H9 (cell line): ENCODE measurements at places on chromosomes 6 and 20.

DNA sequence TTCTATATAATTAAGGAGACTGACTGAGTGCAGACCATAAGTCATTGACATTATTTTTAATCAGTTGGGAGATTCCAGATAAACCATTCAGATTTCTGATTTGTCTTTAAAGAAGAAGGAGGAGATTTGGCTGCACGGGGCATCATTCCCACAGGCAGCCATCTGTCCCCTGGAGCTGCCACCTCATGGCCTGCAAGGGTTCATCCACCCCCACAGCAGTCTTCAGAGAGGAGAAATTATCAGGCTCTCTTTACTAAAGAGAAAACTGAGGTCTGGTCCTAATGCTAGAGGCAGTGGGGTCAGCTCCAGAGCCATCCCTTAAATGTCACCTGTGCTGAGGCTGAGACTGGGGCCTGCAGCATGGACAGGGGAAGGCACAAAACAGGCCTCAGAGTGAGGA is 501.3 kb upstream of the SULF2 start:
- no peak for DNase-seq

DNA sequence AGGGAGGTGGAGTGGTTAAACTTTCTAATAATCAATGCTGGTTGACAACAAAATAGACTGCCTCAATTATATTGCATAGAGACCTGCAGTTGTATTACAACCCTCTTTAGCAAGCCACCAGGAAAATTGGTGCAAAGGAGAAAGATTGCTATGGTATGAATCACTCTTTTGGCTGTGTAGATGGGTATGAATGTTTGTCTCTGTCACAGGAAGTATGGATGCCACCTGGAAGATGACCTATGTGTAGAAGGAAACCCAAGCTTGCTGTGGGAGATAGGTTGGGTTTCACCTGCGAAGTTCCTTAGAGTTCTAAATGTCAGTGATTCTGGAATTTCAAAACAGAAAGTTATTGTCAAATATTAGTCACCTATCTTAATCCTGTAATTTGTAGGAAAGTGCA is 134.6 kb downstream of the SOBP start:
- no peak for DNase-seq

DNA sequence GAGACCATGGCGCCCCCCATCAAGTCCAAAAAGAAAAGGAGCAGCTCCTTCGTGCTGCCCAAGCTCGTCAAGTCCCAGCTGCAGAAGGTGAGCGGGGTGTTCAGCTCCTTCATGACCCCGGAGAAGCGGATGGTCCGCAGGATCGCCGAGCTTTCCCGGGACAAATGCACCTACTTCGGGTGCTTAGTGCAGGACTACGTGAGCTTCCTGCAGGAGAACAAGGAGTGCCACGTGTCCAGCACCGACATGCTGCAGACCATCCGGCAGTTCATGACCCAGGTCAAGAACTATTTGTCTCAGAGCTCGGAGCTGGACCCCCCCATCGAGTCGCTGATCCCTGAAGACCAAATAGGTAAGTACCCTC is 41.7 kb upstream of the NAA20 start:
- DNase-seq = no peak

GRCh38 chr6:32501016-32501415 is 29.1 kb downstream of the HLA-DRB5 start:
- DNase-seq = no peak

GRCh38 chr6:131073577-131073976 is 10.5 kb upstream of the EPB41L2 start:
- no peak for DNase-seq

- DNase-seq = peak; percentile 87
Measured at GRCh38 chr20:43666376-43667328, at the start of gene MYBL2. TSS of gene MYBL2 (plus strand) at chr20:43667114. CDS start at chr20:43667284, 170 bp downstream.

DNA sequence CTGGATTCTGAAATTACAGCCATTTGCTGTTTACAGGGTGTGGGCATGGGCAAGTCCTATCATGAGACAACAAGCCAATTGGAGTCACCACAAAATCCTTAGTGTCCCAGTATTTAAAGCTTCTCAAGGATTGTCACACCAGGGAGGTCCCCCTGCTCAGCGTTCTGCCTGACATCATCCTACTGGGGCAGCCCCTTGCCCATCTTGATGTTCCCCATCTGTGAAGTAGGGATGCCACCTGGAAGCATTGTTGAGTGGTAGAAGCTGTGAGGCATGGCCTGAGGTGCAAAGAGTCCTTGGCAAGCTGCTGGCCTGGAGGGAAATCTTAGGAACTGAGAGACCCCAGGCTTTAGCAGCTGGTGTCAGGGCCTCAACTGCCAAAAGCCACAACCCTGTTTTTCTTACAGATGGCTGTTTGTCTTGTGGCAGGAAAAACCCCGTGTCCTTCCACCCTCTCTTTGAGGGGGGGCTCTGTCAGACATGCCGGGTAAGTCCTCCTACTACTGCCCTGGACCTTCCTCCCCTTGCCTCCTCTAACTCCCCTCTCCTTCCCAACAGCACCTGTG is 23.3 kb upstream of the MAPRE1 start:
- DNase-seq = no peak

- DNase-seq = peak; percentile 17
Measured at GRCh38 chr20:63121749-63122405, 94.1 kb downstream of the YTHDF1 start.

DNA sequence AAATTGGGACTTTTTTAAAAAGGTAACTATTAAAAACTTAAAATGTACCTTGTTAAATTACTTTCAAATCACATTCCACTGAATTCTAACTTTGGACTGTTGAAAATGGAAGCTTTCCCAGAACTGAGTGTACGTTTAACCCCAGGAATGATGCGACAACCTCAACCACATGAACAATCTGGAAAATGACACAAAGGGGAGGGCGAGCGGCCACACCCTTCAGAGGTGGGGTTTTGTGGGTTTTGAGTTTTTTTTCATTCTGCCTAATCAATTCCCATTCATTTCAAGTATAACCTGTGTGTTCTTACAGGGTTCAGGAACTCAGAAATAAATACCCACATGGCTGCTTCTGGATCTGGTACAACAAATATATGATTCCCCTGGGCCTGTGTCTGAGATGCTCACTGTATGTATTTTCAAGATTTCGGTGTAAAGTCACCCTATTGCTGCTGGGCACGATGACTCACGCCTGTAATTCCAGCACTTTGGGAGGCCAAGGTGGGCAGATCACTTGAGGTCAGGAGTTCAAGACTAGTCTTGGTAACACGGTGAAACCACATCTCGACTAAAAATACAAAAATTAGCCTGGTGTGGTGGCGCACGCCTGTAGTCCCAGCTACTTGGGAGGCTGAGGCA is 21.6 kb downstream of the CNKSR3 start:
- no peak for DNase-seq

- no peak for DNase-seq
Measured at GRCh38 chr6:35151466-35151865, 10.3 kb upstream of the TCP11 start.

DNA sequence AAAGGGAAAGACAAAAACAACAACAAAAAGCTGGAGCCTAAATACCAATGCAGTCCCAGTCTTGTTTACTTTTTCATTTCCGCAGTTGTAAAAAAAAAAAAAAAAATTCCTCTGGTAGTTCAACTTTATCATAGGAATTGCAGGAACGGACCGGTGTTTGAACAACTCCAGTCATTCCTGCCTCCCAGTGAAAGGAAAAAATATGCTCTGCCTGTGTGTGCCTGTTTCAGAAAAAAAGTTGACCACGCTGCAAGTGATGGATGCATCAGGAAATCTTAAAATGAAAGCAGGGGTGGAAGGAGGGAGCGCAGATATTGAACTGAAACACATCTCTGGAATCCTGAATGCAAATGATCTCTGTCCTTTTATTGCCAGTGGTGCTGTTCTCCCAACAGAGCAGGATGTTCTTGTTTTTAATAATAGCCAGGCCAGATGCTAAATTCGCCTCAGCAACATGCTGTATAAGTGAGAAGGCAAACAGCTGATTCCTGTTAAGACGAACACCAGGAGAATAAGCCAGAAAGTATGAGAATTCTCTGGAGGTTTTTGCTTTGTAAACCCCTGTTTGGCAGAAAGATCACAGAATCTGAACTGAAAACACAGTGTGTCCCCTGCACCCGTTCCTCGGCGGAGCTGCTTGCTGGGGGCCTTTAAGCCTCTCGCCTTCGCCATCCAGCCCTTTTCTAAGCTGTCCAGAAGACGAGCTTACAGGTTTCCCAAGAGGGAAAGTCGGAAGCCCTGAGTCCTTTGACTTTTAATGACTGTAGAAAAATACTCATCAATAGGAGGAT is 178.4 kb upstream of the SUPT3H start:
- DNase-seq = no peak

DNA sequence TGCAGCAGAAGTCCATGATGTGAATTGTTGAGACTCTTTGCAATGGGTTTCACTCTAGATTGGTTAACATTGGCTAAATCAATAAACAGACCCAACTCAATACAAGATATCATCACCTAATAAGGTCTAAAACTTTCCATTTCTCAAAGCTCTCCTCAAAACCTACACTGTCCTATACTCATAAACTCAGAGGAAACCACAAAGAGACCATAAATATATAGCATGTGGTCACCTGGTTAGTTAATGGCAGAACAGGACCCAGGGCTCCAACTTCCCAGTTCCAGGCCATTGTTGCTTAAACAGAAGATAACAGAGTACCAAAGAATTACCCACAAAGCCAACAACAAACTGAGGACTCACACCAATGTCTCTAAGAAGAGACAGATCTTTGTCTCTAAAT is 12.0 kb downstream of the RTN4IP1 start:
- no peak for DNase-seq

DNA sequence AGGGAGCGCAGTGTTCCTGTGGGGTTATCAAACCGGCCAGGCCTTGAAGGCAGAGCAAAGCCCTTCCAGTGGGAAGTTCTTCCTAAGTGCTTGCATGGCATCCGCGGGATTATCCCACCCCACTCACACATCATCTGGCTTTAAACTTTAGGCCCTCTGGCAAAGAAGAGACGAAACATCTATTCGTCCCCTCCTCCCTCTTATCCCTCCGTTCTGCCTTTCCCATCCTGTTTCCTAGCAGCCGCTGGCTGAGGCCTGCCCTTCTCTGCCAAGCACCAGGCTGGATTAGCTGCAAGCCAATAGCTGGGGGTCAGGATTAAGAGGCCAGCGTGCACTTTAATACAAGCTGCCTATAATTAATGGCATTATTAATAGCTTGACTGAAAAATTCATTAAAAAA is 621.0 kb downstream of the PKHD1 start:
- no peak for DNase-seq

DNA sequence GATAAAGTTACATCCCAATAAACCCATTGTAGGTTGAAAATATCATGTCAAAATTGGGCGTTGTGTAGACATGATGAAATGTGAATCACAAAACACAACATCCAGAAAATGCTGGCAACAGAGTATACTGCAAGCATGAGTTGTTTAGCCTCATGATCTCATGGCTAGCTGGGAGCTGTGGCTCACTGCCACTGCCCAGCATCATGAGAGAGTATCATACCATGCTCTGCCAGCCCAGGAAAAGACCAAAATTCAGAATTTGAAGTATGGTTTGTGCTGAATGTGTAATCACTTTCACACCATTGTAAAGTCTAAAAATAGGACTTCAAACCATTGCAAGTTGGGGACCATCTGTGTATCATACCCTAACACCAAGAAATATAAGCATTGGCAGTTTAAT is 45.2 kb upstream of the SMAP1 start:
- no peak for DNase-seq

GRCh38 chr6:71048320-71049164 is 91.7 kb upstream of the B3GAT2 start:
- no peak for DNase-seq

- no peak for DNase-seq
Measured at GRCh38 chr6:127216810-127217789, 49.6 kb upstream of the RNF146 start.

DNA sequence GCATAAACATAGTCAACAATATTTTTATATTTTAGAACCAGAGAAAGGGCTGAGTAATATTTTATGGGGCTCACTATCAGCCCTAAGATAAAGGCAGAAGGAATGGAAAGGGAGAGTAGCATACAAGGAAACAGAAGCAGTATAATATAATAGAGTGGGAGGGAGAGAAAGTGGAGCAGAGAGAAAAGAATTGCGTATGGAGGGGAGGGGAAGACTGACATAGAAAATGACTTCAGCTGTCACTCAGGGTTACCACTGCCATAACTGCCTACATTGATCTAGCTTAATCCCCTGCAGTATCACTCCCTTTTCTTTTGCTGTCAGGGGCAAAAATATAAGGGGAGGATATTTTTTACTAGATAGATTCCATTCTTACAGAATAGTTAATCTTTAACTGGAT is 1133.5 kb upstream of the MAP3K7 start:
- no peak for DNase-seq

- DNase-seq = no peak
Measured at GRCh38 chr6:137362878-137363804, 131.1 kb downstream of the OLIG3 start.

DNA sequence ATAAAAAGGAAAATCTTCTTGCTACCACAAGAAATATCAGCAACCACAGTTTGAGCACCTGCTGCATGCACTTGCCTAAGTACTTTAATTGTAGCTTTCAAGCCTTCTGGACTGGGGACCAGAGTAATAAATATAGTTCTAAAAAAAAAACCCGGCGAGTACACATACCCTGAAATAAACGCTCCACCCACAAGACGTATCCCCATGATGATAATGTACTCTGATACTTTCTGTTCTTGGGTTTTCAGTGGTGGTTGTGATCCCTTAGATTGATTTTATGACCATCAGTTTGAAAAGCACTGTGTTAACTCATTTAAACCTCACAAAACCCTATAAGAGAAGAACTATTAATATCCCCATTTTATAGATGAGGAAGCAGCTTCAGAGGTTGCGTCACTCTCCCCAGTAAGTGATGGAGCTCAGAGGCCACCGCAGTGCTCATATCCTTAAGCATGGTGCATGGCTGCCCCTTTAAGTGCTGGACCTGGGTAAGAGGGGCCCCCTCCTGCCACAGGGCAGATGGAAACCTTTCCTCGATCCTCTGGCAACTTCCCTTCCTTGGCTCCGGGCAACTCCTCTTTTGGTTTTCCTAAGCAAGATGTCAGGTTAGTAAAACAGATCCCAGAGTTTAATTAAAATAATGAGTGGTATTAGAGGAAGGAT is 67.3 kb downstream of the KCNB1 start:
- DNase-seq = no peak

- DNase-seq = no peak
Measured at GRCh38 chr6:37050045-37050853, 44.8 kb downstream of the FGD2 start.

- DNase-seq = no peak
Measured at GRCh38 chr6:42424906-42425474, 26.7 kb downstream of the TRERF1 start.

DNA sequence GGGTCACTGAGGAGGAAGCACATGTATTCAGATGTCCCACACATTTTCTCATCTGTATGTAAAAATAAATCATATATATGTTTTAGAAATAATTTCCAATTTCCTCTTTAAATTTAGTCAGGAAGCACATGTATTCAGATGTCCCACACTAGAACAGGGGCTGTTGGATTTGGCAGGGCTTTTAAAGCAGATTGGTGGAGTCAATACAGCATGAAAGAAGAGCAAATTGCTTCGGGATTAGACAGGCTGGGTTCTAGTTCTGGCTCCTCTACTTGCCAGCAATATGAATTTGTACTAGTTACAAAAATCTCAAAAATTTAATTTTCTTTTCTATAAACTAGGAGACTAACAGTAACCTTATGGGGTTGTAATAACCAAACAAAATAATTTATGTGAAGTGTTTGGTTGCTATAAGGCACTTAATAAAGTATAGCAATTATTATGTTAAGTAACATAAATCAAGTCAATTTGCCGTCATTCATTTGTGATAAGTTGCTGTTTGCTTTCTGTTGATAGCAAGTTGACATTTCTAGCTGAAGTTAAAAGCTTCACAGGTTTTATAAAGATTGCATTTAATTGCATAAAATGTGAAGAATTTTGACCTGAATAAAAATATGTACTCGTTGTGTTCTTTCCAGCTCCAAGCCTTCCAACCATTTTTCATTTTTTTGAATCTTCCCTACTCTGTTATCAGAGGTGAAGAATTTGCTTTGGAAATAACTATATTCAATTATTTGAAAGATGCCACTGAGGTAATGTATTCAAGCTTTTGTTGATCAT is 88.9 kb downstream of the CD109 start:
- no peak for DNase-seq
